ENCODE measurements at places on chromosomes 16 and 17.

GRCh38 chr16:18839555-18839954 is 38.2 kb upstream of the ARL6IP1 start:
- no peak for DNase-seq

- no peak for DNase-seq
These were observed 24.0 kb downstream of the PCTP start for GRCh38 chr17:55774846-55775271.

DNA sequence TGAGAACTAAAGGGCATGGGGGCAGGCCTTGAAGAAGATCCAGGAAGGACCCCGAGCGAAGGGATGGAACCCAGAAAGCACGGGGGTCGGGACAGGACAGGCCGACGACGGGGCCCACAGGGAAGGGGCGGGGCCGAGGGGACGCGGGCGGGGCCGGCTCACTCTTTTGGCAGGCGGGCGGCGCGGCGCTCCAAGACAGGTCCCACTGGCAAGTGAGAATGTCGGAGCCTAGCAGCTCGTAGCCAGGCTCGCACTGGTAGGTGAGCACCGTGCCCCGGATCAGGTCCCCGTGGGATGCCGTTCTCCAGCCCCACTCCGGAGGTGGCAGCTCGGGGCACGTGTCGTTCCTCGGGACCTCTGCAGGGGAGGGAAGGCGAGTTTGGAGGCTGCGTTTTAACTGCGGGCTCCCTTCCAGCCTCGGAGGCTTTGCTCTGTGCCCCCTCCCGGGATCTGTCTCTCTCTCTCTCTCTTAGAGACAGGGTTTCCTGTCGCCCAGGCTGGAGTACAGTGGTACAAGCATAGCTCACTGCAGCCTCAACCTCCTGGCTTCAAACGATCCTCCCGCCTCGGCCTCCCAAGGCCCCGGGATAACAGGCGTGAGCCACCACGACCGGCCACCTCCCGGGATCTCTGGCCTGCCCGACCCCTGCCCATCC is 13.7 kb upstream of the CDIPT start:
- DNase-seq = peak; percentile 23

DNA sequence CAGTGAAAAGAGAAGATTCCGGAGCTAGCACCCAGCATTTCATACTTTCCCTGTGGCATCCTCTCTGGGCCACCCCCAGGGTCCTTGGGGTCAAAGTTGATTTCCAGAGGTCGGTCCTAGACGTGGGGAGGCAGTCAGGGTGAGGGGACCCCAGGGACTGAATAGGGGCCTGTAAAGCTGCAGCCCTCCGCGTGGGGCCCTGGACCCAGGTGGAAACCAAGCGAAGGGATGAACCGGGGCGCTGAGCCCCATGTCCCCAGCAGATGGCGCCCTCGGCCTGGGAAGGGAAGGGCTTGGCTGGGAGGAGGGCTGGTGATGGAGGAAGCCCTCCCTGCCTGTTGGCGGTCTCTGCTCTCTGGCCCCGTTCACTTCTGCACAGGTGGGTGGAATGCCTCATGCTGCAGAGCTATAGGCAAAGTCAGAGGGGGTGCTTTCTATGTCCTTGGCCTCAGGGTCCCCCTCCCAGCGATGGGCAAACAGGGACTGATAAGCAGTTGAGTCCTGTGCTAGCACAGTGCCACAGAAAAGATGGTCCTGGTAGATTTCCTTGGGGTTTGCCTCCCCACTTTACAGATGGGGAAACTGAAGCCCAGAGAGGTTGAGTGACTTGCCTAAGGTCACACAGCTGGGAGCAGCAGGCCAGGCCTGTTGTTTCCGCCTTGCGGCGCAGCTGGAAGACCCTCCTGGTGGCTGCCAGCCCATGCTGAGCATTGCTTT is 163.4 kb upstream of the CIBAR2 start:
- DNase-seq = peak; percentile 53

DNA sequence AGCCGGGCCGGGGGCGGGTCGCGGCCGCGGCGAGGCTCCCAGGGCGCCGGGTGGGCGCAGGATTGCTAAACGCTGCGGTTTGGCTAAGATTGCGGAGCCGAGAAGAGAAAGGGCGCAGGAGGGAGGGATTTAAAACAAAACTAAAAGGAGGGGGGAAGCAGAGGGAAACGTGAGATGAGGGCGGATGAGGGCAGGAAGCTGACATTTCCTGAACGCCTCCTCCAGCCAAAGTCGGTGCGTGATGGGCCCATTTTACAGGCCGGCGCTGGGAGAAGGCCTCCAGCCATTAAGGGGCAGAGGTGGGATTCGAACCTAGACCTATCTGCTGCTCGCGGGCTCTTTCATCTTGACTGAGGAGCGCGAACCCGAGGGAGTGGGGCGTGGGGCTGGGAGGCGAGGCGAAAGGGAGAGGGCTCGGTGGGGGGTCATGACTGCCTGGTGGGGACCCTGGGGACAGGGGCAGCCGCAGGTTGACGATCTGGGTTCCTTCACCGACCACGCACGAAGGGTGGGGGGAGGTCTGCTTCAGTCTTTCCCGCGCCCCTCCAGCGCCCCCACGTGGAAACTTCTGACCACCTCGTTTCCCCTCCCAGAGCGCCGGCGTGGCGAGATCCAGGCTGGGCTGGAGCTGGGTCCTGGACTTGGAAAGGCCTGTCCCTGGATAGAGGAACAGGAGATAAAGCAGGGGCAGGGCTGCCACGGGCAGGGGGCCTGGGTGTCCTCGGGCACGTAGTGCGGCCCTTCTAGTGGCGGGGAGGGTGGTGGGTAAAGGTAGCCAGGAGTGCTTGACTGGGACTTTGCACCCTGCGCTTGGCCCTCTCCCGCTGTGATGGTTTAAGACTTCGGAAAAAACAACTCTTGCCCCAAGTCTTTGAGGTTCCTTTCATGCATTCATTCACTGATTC is 3.8 kb upstream of the TAC4 start:
- peak; percentile 30 for DNase-seq

- no peak for DNase-seq
These were observed 27.3 kb downstream of the ACSF3 start for GRCh38 chr16:89120921-89121351.

Measured in activated naive CD4-positive, alpha-beta T cell (primary cell).